ENCODE measurements at places on chromosomes 6 and 20. TPM values are rescaled to one million over a fixed set of nuclear protein-coding genes. Genes with fewer than 3 reads are reported as not detected.

Gene DLK2
- total RNA-seq = 0.36 TPM

Gene C6orf58
- total RNA-seq = not detected

Gene DYNLT2
- 2.0 TPM for total RNA-seq

Gene HLA-DRB1
- total RNA-seq = 0.09 TPM

Gene MROH8
- 0.49 TPM for total RNA-seq

Gene HTR1E
- not detected for total RNA-seq

Gene C6orf141
- total RNA-seq = 5.7 TPM
